ENCODE measurements at places on chromosomes 13 and 19.
A peak's percentile ranks its signal among the peaks of the same experiment; 100 is the strongest.

DNA sequence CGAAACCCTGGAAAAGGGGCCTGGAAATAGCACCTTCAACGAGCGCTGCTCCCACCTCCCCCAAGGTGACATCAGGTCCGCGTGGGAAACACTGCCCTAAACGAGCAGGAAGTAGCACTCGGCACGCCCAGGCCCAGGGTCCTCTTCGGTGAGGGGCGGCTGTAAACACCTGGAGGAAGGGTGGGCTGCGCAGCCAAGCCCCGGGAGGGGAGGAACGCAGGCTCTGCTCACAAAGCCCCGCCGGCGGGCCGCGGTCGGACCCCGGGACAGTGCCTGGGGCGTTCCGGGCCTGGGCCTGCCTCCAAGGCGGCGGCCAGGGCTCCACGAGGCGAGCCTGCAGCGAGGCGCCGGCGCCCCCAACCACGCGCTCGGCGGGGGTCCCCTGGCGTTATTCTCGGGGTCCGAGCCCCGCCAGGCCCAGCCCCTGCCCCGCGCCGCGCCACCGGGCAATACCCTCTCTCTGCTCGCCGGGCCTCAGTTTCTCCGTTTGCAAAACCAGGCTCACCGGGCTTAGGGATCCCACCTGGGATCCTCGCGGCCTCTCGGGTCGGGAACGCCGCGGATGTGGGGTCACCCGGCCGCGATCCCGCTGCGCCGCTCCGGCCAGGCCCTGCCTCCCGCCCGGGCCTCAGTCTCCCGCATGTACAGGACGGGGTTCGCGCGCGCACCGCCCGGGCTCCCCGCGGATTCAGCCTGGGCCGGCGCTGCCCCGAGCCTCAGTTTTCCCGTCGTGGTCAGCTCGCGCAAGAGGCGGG, 630 bp downstream of the RNF126 start:
- DNase-seq = peak; percentile 44

DNA sequence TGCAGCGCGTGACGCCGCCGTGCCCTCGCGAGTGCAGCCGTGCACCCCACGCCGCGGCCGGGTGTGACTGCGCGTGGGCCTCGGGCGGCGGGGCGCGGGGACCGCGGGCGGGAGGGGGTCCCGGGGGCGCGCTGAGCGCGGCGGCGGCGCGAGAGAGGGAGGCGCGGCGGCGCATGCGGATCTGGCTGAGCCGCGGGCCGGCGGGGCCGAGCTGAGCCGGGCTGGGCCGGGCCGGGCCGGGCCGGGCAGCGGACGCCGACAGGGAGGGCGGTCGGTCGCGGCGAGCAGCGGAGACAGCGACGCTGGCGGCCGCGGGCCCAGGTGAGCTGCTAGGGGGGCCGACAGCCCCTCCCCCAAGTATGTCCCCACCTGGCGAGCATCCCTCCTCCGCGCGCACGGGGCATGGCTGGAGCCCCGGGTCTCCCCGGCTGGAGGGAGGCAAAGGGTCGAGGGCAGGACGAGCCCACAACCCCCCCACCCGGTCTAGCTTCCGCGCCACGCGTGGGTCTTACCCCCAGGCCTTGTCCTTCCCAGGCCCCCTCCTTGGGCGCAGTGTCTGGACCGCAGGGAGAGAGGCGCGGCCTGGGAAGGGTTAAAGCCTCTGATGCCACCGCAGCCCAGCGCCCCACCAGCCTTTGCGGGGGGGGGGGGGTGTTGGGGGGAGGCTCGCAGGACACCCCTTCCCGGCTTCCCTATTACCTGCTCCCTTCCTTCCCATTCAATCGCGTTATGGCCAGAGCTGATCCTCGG, at the start of gene SPTBN4:
TSS of gene SPTBN4 (plus strand) at position 17 of the 750 bp plus-strand sequence. CDS start 5,621 bp downstream, outside the sequence.
- no peak for DNase-seq

- DNase-seq = no peak
These were observed 4.7 kb downstream of the TEX30 start for GRCh38 chr13:102768909-102769308.

DNA sequence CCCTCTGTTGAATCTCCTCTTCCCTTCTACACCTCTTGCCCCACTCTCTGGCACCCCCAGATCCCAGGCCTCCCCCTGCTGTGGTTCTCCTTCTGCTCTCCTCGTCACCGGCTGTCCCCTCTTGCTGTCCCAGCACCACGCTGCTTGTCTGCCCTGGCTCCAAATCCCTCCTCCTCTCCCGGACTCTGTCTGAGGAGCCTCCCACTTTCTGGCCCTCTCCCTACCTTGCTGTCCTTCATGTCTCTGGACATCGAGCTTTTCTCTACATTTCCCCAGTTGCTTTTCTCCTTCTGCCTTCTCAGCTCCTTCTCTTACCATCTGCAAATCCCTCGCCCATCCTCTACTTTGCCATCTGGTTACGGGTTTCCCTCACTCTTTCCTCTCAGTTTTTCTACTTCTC, 1.2 kb downstream of the ZNF347 start:
- no peak for DNase-seq

DNA sequence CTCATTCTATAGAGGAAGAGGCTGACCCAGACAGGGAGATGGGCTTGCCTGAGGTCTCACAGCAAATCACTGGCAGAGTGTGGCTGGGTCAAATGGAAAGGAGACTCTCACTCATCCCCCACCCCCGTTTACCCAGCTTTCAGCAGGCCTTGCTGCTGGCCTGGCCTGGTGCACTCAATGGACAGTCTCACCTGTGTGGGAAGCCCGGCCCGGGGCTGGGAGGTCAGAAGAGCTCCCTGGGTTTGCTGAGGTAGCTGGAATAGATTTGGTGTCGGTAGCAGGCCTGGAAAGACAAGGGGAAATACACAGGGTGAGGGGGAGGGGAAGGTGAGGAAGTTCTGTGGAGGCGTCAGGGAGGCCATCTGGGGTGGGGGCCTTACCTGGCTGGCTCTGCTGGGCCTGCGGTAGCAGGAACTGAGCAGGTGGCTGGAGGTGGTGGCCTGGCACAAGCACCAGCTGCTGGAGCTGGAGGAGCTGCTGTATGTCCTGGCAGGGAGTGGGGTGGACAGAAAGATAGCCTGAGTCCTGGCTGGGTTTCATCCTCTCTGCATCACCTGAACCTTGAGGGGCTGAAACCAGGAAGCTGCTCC, 23.5 kb downstream of the ZNF574 start:
- no peak for DNase-seq

DNA sequence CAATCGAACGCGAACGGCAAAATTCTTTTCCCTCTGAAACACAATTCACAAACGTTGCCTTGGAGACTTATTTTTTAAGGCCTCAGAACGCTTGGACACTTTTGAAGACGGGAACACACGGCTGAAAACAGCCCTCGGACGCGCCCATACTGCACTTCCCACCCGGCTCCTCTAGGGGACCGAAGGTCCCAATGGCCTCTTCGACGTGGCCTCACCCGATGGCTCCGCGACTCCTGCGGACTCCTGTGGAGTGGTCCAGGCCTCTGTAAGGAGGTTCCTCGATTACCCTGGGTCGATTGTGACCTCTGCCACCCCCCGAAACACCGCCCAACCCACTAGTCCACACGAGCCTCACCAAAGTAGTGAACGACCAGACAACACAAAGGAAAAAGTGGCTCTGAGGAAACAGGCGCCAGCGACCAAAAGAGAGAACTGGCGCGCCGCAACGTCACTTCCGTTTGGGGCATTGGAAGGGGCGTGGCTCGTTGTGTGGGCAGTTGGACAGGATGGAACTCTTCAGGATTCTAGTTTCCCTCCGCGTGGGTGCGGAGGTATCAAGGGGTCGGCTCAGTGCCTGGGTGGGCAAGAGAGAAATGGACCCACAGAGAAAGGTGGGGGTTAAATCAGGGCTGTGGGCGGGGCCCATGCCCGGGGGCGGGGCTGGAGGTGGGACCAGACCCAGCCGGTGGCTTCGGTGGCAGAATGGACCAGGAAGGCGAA, at the start of gene ZNF560:
TSS of gene ZNF560 (minus strand) at position 434 of the 720 bp plus-strand sequence. CDS start 23,303 bp downstream, outside the sequence.
- no peak for DNase-seq

GRCh38 chr19:13260883-13261653, 110.9 kb downstream of the IER2 start:
- DNase-seq = no peak
